ENCODE measurements at places on chromosomes 5 and 9.
A peak's percentile ranks its signal among the peaks of the same experiment; 100 is the strongest.

DNA sequence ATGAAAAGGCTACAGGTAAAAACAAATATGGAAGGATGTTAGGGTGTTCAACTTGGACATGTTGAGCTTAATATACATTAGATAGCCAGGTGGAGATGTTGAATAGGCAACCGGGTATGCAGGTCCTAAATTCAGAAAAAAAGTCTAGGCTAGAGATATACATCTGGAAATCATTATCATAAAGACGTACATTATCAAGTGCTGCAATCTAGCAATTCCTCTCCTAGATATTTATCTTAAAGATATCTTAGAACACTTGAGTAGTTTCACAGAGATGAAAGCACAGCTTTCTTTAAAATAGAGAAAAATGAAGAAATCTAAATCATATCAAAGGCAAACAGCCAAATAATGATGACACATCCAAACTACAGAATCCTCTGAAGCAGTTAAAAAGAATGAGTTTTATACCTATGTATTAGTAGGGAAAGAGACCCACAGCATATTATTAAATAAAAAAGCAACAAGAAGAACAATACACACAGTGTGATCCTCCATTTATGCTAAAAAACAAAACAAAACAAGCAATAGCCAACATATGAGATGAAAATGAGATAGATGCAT lies 3.8 kb downstream of the NUDCD2 start:
- DNase-seq, result no peak

DNA sequence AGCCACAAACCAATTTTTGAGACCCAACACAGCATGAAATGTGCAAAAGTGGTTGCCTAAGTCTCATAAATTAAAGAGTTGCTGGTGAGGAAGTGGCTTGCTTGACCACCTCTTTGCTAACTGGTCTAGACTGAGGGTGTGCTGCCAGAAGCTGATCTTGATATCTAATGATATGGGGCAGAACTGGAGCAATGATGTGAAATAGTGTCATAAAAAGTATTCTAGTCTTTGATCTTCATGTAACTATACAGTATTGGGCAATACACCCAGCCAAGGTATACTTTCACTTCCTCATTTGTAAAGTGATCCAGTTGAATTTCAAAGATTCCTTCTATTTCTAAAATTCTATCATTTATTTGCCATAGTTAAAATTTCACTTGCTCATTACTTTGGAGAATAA lies 5.9 kb upstream of the YTHDC2 start:
- DNase-seq, result no peak

DNA sequence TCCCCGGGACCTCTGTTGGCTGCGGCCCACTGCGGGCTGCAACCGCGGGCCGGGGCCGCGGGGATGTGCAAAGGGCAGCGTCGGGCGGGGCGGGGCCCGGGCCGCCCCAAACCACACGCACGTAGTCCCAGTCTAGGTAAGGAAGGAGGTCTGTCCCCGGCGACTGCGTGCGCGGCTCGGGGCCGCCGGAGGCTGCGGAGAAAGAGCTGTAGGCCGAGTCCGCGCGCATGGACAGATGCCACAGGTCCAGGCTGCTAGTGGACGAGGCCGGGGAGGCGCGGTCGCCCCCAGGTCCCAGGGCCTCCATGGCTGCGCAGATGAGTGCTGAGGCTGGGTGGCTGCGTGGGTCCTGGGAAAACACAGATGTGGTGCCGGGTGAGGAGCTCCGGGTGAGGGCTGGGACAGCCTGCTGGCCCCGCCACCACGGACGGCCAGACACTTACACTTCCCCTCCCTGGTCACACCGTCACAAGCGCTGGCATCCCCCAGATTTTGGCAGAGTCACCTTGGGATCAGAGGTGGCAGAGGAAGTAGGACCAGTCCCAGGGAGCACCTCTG lies 4.5 kb downstream of the SHROOM1 start:
- no peak for DNase-seq

DNA sequence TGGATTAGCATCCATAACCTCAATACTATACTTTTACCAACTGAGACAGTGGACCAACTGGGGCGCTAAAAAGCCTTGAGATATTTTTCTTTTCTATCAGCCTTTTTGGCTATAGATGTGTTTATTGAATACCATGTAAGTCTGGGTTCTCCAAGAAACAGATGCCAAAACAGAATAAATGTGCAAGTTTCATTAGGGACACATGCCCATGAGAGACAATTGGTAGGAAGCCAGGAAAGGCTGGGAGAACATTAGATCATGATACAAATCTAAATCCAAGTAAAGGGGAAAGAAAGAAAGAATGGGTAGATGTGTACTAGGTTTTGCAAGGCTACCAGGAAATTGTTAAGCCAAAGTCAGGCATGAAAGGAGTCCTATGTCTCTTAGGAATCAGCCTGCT lies 152.5 kb downstream of the KCTD16 start:
- no peak for DNase-seq

GRCh38 chr9:79054500-79054899 lies 517.3 kb upstream of the TLE4 start:
- no peak for DNase-seq

DNA sequence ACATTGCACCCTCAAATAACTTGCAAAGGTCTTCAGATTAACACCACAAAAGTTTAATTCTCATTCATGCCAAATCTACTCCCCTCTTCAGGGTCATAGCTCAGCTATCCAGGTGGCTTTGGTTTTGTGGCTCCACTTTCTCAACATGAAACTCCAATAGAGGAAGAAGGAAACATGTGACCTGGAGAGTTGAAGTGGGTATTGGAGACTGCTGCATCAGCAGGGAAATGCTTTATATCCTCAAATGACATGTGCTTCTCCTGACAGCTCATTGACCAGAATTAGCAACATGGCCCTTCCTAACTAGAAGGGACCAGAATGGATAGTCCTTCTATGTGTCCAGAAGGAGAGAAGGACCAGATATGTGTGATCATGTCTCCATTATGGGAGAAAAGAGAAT lies 73.6 kb downstream of the TLR4 start:
- no peak for DNase-seq

DNA sequence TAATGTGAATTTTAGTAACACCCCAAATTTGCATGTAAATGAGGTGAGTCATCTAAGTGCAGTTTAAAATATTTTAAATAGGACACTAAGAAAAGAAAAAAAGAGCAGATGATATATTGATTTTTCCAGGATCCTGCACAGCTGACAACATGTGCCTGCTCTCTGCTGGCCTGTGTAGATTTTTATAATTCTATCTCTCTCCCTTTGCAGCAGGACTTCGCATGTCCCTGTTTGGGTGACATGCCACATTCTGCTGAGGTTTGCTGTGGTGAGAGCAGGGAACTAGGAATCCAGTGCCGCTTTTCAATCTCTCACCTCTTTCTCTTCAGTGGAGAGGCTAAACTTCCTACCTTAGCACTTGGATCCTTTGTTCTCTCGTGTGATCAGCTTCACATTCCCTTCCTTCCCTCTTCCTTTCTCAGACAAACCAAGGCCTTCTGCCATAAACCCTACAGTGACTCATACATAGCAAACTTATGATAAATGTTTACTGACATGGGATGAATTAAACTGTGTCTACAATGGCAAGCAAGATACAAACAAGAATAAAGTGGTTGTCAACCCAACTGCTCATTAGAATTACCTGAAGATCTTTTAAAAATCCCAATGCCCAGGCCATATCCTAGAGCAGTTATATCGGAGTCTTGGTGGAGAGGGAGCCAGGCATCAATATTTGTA lies 198.8 kb upstream of the EFNA5 start:
- no peak for DNase-seq

GRCh38 chr9:73701415-73702057 lies 549.9 kb downstream of the ANXA1 start:
- no peak for DNase-seq

DNA sequence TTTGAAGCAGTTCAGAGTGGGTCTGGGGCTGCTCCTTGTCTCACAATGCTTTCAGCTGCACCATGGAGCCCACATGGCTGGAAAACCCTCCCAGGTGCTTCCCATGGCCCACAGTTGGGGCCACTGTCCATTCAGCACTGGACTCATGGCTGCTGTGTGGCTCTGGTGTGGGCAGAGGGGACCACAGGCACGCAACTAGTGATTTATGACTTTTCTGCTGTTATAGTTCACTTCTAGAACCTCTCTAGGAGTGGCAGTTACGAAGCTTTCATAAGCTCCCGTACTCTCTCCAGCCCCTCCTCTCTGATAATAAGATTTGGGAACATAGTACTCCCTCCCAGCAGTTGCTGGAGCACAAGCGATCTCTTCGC lies 29.0 kb downstream of the GLRA1 start:
- DNase-seq, result no peak

DNA sequence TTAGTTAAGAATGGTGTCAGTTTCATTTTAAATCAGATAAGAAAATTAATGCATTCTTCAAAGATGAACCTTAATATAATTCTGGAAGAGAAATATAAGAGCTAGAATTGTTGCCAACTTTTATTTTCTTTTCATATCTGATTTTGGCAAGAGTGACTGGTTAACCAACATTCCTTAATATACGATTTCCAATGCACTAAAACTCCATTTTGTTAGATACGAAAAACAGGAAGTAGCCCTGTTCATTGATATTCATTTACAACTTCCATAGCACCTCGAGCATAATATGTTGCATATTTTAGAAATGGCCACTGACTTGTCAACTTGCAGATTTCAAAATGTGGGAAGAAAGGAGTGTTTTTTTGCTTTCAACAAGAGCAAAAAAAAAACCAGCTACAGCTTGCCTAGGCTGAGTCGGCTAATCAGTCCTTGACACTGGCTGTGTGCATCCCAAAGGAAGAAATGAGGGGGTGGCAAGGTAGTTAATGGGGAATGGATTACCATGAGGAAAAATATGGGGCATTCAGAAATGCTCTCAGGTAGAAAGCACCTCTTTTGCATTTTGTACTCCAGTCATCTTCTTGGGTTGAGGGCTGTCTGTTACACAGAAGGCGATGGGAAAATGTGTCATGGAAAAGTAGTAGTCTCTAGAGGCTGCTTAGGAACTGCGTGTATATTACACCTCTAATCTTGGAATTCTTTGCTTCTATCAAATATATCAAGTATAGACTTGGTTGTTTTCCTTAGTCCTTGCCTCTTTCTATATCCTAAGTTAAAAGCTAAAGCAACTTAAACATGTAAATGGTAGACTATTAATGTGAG lies 3.9 kb downstream of the MAP3K1 start:
- no peak for DNase-seq

GRCh38 chr9:95778957-95779356 lies 96.5 kb upstream of the ERCC6L2 start:
- DNase-seq, result no peak

- no peak for DNase-seq
Measured at GRCh38 chr5:92836855-92837755, 743.9 kb downstream of the NR2F1-AS1 start.

DNA sequence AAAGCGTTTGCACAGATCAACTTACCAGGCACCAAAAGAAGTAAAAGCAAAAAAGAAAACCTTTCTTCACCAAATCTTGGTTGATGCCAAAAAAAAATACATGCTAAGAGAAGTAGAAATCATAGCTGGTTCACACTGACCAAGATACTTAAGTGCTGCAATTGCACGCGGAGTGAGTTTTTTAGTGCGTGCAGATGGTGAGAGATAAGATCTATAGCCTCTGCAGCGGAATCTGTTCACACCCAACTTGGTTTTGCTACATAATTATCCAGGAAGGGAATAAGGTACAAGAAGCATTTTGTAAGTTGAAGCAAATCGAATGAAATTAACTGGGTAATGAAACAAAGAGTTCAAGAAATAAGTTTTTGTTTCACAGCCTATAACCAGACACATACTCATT lies 36.4 kb upstream of the CCDC152 start:
- DNase-seq, result no peak

DNA sequence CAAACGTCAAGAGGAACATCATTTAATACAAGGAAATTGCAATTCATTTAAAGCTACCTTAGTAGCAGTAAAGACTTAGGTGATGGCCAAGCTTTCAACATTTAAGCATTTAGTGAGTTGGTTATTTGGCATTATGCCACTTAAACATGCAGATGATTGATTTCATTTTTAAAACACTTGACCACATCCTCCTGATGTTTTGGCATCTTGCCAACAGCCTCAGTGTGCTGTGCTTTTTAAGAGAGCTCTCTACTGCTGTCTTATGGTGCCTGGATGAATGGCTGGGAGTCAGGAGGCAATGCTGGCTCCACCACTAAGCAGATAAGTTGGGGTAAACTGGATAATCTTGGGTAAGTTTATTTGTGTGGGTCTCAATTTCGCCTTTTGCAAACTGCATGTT lies 364.5 kb downstream of the MAN2A1 start:
- DNase-seq, result peak; percentile 4

GRCh38 chr5:129909225-129909624 lies 5.0 kb downstream of the CHSY3 start:
- no peak for DNase-seq

DNA sequence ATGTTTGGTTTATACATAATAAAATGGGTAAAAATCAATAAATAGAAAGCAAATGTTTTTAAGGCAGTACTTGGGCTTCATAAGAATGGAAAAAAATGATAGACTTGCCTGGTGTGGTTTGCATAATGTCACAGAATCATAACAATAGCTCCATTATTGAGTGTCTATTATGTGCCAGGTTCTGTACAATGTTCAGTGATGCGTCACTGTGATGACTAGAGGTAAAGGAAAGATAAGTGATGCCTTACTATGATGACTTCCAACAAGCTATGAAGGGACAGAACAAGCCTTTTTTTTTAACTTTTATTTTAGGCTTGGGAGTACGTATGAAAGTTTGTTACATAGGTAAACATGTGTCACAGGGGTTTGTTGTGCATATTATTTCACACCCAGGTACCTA lies 128.8 kb downstream of the TMC1 start:
- no peak for DNase-seq

DNA sequence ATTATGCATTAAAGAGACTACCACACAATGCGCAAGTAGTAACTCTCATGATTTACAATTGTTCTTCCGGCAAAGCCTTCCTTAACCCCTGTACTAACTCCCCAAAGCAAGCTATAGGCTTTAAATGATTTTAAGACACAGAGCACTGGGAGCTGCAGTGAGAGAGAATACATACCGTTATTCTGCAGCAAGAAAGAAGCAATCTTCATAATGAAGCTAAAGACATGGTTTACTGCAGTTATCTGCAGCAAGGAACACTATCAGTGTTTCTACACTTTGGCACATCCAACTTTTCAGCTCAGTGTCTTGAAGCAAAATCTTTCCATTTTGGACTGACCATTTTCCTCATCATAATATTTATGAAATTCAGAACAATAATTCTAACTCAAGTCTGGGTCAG lies 61.0 kb downstream of the ZFR start:
- no peak for DNase-seq

- no peak for DNase-seq
Measured at GRCh38 chr5:111583758-111584203, 71.4 kb upstream of the STARD4 start.

GRCh38 chr5:59474324-59474723 lies 419.2 kb downstream of the PDE4D start:
- DNase-seq, result no peak

GRCh38 chr5:14687023-14687665 lies 22.6 kb downstream of the OTULIN start:
- no peak for DNase-seq

GRCh38 chr9:105632807-105633206 lies 29.4 kb upstream of the TAL2 start:
- no peak for DNase-seq

GRCh38 chr5:74762599-74762998 lies 4.3 kb downstream of the GFM2 start:
- DNase-seq, result no peak
